ENCODE measurements at places on chromosomes 16 and 17.

GRCh38 chr16:14485121-14485551 is 144.9 kb downstream of the PARN start:
- no peak for DNase-seq

- DNase-seq: peak; percentile 70
Observed at GRCh38 chr17:39676198-39676819, 8.1 kb downstream of the PNMT start.

- DNase-seq: no peak
Observed at GRCh38 chr17:80644536-80644935, 99.9 kb downstream of the RPTOR start.

GRCh38 chr17:60664022-60664421 is 13.6 kb upstream of the BCAS3 start:
- no peak for DNase-seq

GRCh38 chr16:66521951-66522771 is 27.8 kb downstream of the TK2 start:
- peak; percentile 82 for DNase-seq

- no peak for DNase-seq
Observed at GRCh38 chr16:49679095-49679494, 176.8 kb downstream of the ZNF423 start.

DNA sequence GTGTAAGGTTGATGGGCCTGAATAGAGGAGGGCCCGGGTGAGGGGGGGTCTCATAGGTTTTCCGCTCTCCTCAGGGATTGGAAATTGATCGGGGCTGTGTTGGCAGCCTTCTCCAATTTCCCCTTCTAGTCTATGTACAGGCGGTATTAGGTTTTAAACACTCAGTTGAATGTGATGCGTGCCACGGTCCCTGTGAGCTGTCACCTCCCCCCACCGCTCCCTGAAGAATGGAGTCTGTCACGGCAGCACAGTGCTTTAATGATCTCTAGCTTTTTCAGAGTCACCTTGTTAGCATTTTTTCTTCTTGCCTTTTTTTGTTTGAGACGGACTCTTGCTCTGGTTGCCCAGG is 800 bp downstream of the COX4I1 start:
- DNase-seq: no peak

DNA sequence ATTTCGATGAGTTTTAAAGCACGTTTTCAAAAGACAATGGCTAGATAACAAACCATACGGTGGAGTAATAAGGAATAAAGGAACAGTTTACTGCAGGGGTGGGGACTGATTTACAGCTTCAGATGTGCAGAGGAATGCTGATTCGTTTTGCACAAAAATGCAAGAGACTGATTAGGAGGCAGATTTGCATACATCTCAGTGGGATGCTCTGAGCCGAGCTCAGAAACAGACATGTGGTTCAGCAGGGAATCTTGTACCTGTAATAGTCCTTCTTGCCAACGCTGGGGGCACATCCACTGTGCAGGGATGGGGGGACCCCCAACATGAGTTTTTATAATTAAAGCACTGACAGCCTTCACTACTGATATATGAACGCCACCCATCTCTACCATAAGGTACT is 308.0 kb downstream of the GRIN2A start:
- no peak for DNase-seq

- DNase-seq: no peak
Observed at GRCh38 chr17:49110509-49110908, 22.1 kb upstream of the B4GALNT2 start.

- no peak for DNase-seq
Observed at GRCh38 chr17:72423286-72423589, 302.4 kb downstream of the SOX9 start.

- DNase-seq: no peak
Observed at GRCh38 chr17:48589060-48589830, 796 bp downstream of the HOXB3 start.

DNA sequence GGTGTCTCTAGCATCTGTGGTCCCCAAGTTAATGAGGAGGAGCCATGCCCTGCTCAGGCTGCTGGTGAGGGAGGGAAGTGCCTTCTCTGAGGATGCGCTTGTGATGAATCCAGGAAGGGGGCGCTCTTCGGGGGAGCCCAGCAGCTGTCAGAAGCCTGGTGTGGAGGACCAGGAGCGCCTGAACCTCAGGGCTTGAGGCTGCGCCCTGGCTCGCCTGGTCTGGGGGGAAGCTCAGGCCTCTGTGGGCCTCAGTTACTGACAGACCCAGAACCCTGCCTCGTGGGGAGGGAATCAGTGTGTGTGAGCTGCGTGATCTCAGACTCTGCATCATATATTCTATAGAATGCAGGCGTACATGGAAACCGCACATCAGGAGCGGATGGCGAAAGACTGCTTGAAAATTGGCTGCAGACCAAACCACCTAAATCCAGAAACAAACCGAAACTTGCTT is 126.1 kb downstream of the SEC14L1 start:
- DNase-seq: no peak

DNA sequence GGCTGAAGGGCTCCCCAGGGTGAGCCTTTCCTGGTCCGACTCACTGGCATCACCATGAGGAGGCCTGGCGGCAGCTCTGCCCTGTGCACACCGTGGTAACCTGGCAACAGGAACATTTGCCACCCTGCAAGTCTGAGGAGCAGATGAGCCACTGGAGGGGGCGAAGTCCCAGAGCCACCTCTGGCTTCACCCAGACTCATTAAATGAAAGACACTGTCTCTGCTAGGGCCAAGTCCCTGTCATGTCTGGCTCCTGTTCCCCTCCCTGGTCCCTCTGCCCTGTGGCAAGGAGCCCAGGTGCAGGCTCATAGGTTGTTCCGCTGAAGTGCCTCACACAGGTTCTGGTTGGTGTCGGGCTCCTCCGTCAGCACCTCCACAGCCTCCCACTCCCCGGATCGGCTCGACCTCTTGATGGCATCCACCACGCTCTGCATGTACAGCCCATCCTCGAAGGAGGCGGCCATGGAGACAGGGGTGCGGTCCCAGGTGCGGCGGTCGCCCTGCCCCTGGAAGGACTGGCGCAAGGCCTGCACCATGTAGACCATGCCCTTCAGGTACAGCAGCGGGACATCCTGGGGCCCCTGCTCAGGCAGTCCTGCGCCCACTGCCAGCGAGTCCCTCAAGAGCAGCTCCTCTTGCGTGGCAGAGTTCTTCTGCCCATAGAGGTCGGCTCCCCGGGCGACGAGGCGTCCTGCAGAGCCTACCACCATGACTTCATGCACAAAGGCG is 8.4 kb downstream of the C16orf86 start:
- no peak for DNase-seq

GRCh38 chr16:76583466-76583865 is 306.3 kb downstream of the CNTNAP4 start:
- DNase-seq: no peak

GRCh38 chr17:62987136-62987535 is 21.1 kb downstream of the TANC2 start:
- no peak for DNase-seq

DNA sequence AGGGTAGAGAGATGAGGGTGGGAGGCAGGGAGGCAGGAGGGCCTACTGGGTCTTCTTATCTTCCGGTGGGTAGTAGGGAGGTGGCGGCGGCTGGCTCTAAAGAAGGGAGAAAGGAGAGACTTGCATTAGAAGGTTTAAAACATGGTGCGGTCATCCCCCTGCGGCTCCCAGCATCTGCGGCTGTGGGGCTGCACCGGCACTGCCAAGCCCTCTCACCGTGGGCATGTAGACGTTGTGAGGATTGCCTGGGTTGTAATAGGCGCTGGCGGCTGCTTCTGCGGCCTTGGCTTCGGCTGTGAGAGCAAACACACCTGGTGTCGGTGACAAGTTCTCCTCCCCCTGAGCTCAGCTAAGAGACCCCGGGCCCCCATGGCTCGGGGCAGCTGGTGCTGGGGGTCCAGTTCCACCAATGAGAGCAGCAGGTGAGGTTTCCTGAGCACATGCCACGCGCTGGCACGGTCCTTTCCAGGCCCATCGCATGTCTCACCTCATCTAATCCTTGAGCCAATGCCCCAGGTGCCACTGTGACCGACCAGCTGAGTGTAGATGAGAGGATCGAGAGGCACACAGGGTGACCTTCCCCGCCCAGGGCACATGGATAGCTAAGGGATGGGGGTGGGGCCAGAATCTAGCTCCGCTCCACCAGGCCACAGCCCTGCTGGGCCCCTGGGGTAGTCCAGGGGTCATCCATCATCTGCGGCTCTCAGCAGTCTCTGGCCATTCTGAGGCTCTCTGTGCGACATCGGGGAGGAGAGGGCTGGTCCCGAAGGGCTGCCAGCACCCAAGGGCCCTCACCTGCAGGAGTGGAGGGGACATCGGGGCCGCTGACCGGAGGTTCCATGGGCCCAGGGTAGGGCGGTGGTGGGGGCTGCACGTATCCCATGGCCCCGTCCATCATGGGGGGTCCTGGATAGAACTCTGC is 2.7 kb upstream of the UNC13D start:
- DNase-seq: no peak

GRCh38 chr17:16878084-16878483 is 93.8 kb downstream of the TNFRSF13B start:
- no peak for DNase-seq

DNA sequence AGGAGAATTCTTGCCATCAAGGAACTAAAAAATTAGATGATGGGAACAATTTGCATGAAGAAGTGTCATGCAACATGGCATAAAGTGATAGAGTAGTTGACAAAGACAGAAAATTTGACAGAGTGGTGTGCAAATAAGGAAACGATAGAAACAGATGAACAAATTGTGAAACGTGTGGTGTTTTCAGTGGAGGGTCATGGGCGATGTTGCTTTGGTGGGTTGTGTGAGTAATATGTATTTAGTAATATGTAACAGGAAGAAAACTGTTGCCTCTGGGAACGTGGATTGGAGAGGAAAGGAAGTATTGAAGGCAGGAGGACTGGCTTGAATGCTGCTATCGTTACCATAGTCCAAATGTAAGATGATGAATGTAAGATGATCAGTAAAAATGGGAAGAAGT is 3.6 kb downstream of the COX10 start:
- DNase-seq: no peak

- DNase-seq: peak; percentile 20
Observed at GRCh38 chr16:74825941-74826340, 51.3 kb upstream of the FA2H start.

DNA sequence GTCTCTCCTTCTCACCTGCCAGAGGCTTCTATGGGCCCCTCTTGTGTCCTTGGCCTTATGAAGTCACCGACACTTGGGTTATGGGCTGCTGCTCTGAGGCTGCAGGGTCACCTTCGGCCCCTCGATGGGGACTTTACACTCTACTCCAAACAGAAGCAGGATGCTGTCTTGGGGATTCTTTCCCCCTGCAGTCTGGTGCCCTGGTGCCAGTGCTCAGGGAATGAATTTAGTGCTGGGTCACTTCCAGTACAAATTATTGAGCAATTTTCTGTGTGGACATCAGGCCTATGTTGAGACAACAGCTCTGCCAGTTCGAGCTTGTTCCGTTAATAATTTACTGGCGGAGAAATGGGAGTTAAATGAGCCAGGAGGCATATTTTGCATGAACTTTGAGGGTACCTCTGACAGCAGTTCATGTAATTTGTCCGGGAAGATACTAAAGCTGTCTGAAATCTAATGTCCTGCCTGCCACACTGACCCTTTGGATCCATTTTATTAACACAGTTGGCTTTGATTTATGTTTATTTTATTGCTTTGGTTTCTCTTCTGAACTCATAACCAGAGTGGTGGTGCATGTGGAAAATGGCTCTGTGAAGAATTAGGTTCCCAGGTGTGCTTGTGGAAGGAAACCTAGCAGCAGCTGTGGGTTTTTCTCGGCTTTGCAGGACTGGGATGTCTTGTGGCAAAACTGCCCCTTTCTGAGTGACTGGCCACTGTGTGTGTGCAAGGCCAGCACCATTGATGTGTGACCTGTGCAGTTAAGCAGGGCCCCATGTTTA is 34.1 kb upstream of the DHX8 start:
- DNase-seq: no peak

DNA sequence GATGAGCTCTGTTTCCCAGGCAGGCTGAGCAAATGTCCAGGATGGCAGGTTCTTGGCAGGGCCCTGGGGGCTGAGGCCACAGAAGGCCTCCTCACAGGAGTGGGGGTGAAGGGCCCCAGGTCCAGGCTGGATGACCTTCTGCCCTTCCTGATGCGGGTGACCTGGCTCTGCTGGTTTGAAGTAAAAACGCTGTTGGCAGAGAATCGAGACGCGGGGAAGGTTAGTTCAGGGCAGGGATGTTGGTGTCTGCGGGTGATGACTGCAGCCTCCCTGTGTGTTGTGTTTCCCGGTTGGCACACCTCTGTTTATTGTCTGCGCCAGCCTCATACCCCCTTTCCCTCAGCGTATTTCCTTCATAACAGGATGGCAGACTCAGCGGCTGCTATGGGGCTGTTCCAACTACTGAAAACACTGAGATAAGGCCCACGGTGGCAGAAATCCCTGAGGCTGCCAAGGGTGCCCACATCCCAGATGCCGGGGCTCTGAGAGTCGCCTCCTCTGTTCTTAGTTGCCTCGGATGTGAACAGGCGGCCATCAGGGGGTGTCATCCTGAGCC is 104.6 kb downstream of the METRNL start:
- no peak for DNase-seq

GRCh38 chr17:6269478-6269877 is 165.4 kb downstream of the AIPL1 start:
- no peak for DNase-seq

DNA sequence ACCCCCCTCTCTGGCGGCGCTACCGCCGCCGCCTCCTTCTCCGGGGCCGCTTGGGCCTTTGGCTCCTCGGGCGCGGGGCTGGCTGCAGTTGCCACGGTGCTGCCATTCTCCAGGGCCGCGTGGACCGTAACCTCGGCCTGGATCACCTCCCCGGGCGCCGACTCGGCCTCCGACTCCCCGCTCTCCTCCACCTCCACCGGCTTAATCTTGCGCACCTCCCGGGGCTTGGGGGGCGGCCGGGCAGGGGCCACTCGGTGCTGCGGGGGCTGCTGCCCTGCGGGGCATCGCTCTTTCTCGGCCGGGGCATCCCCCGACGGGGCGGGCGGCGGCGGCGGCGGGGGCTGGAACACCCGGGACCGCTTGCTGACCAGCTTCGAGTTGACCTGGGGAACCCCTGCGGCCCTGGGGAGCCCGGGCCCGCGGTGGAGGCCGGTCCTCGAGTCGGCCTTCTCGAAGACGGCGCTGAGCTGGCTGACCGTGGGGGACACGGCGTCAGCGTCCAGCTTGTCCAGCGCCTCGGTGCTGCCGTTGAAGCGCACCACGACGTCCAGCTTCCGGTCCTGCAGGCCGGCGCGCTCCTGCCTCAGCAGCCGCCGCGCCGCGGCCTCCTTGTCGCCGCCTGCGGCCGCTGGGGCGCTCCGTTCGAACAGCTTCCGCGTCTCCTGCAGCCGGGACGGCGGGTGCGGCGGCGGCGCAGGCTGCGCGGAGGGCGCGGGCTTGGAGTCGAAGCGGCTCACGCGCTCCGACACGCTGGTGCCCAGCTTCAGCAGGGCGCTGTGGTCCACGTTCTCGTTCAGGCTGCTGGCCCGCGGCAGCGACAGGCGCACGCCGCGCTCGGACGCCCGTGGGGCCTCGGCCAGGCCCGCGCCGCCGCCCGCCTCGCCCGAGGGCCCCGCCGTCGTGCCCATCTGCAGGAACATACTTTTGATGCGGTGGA is 792 bp downstream of the PPP1R9B start:
- peak; percentile 46 for DNase-seq

- DNase-seq: no peak
Observed at GRCh38 chr16:66717112-66717675, 20.7 kb upstream of the CMTM4 start.

GRCh38 chr16:81917375-81917774 is 93.9 kb downstream of the SDR42E1 start:
- DNase-seq: no peak

- no peak for DNase-seq
Observed at GRCh38 chr16:49526860-49527365, 153.3 kb downstream of the C16orf78 start.

- DNase-seq: no peak
Observed at GRCh38 chr16:82672676-82673075, 45.9 kb downstream of the CDH13 start.
